ENCODE measurements at places on chromosomes 5 and 9.

DNA sequence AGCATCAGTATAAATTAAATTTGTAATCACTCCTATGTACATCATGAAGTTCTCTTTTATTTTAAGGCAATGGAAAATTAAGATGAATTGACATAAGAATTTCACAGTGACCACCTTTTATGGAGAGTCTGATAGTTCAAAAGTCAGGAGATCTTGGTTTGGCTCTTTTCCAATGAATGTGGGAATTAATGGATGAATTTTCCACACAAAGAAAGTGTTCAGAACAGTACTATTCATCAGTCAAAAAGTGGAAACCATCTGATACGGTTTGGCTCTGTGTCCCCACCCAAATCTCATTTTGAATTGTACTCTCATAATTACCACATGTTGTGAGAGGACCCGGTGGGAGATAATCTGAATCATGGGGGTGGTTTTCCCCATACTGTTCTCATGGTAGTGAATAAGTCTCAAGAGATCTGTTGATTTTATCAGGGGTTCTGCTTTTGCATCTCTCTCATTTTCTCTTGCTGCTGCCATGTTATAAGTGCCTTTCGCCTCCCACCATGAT lies 24.5 kb downstream of the CCDC125 start:
- no peak for ATAC-seq

DNA sequence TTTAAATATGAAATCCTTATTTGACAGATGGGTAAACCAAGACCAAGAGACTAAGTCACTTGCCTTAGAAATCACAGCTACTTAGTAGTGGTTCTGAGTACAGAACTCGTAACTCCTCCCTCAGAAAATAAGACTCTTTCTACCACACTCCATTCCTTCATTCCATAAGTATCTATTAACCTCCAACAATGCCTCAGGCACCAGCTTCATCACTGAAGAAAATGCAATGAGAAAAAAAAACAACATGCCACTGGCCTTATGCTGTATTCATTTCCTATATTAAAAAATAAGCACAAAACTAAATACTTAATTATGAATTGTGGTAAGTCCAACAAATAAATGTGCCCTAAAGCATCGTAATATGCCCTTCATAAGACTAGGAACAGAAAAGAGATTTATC lies 13.5 kb upstream of the FREM1 start:
- no peak for ATAC-seq

DNA sequence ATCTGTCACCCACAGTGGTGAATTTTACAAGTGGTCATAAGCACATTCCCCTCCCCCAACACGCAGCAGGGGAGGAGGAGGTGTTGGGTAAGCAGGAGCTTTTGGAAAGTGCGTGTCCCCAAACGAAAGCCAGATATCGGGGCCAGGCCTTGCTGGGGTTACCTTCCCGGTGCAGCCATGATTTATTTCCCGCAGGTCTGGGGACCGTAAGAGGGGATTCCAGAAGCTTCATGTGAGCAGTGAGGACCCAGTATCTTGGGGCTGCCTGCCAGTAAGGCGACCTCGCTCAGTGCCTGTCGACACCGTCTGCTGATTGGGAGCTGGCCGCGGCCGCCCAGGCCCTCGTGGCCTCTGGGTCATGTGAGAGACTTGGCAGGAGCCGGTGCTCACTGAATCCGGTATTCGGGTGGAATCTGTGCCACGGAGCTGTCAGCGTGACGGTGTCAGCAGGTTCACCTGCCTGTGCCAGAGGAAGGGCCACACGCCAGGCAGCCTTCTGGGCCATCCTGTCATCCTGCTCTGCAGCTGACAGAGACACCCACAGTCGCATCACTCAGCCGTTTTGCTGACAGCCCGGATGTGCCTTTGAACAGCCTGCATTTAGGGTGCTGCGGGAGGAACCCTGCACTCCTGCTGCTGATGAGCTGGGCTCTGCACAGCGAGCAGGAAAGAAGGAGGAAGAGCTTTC lies 37.3 kb downstream of the SEC61B start:
- peak; percentile 63 for ATAC-seq

- no peak for ATAC-seq
Observed at GRCh38 chr9:133696071-133696472, 42.1 kb downstream of the SARDH start.

DNA sequence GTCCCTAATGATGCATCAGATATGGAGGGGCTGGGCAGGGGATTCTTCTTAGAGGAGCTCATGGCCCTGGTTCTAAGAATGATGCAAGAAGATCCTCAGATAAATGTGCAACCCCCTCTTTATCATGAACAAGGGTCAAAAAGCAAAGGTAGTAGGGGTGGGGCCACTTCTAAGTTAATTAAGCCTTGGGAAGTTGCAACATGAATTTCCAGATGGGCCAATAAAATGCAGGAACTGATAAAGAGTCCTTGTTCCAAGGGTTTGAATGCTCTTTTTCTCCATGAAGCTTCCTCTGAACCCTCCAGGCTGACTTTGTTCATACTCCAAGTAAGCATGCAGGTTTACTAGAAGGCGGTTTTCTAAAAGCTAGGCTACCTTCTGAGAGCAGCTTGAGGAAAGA lies 25.6 kb downstream of the PCA3 start:
- ATAC-seq: no peak

DNA sequence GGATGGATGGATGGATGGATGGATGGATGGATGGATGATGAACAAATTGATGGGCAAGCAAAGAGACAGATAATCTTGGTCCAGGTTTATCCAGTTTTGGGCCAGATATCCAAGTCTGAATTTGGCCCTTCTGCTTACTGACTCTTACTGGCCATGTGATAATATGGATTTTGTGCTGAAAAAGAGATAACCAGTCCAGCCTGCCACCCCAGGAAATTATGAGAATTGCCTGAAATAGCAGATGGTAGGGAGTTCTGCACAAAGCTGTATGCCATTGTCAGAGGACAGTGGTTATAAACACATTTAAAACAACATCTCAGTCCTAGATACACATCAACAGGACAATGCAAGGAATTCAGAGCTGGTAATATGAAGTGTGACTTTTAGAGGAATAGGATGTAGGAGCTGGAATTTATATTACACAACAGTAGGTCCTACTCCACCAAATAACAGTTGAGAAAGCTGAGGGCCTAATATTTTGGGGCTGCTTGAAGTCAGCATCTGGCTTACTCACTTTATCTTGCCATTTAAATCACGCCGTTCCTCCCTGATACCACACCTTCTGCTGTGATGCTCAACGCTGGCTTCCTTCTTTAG lies 9.0 kb upstream of the FAT2 start:
- ATAC-seq: no peak

- ATAC-seq: no peak
Observed at GRCh38 chr5:110900829-110901228, 162.0 kb downstream of the SLC25A46 start.

GRCh38 chr9:81588148-81588871 lies 101.0 kb downstream of the TLE1 start:
- ATAC-seq: no peak

GRCh38 chr9:5577225-5577624 lies 51.7 kb upstream of the RIC1 start:
- ATAC-seq: no peak

- ATAC-seq: no peak
Observed at GRCh38 chr9:103319979-103320378, 324.8 kb downstream of the CYLC2 start.

DNA sequence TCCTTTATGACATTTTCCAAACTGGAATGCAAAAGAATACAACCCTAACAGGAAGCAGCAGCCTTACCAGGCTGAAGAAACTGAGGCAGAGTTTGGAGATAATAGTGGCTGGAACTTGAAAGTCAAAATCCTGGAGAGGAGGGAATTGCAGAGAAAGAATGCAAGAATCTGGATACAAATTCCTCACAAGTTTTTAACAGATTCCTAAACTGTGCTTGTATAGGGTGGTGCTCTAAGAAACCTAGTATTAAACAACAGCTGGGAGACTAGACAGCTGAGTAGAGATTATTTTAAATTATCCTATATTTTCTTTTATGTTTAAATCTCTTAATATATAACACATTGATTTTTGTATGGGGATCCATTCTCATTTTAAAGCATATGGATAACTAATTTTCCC lies 30.7 kb downstream of the INVS start:
- no peak for ATAC-seq
